ENCODE measurements at places on chromosomes 5 and 9.

GRCh38 chr5:79518718-79519117 lies 4.8 kb upstream of the HOMER1 start:
- no peak for DNase-seq

DNA sequence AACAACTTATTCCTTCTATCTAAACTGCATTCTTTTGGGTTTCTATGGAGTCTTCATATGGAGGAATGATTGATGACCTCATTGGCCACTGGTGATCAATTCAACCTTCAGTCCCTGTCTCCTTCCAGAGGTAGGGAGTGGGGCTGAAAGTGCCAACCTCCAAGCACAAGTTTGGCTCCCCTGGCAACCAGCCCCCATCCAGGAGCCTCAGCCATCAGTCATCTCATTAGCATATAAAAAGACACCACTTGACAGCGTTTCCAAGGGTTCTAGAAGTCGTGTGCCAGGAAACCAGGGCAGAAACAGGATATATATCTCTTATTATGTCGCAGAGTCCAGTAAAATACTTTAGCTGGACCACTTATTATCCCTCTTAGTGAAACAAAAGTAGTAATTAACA lies 9.8 kb downstream of the SLC31A2 start:
- no peak for DNase-seq

DNA sequence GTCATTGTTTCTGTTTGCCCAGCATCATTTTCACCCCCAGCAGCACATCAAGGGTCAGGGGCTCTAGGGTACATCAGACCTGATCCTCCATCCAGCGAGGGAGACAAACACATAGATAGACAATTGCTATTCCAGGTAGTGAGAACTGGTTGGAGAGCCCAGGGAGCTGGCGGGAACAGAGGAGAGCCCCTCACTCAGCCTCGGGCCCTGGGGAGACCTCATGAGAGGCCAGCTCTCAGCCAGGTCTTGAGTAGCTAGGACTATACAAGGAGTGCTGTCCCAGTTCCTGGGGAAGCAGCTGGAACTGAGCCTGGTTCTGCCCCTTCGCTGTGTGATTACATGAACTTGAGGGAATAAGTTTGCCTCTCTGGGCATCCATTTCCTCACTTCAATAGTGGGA lies 80.3 kb downstream of the HRH2 start:
- no peak for DNase-seq

DNA sequence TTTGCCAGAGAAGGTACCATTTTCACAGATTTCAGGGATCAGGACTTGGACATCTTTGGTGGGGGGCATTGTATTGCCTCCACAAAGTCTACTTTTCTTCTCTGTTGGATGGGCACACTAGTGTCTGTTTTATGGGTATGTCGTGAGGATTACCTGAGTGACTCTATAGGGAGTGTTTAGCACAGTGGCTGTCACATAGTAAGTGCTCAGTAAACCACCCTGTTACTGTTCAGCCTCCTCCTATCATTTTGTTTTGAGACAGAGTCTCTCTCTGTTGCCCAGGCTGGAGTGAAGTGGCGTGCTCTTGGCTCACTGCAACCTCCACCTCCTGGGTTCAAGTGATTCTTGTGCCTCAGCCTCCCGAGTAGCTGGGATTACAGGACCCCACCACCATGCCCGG lies 2.4 kb upstream of the PRRC2B start:
- DNase-seq, result no peak

DNA sequence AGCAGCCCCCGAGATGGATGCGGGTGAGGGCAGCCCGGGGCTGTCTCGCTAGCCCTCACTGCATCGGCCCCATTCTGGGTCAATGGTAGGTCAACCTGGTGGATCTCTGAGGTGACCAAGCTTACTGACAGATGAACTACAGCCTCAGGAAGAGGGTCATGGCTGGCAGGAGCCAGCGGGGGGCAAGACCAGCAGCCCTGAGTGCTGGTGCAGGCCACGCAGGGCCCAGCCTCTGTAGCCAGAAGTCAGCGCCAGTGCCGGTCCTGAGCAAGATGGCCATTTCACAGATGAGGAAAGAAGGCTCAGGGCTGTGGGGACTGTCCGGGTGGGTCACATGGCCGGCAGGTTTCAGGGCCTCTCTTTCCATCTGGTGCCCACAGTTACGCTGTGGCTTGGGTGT lies 5.1 kb upstream of the DBH start:
- no peak for DNase-seq

DNA sequence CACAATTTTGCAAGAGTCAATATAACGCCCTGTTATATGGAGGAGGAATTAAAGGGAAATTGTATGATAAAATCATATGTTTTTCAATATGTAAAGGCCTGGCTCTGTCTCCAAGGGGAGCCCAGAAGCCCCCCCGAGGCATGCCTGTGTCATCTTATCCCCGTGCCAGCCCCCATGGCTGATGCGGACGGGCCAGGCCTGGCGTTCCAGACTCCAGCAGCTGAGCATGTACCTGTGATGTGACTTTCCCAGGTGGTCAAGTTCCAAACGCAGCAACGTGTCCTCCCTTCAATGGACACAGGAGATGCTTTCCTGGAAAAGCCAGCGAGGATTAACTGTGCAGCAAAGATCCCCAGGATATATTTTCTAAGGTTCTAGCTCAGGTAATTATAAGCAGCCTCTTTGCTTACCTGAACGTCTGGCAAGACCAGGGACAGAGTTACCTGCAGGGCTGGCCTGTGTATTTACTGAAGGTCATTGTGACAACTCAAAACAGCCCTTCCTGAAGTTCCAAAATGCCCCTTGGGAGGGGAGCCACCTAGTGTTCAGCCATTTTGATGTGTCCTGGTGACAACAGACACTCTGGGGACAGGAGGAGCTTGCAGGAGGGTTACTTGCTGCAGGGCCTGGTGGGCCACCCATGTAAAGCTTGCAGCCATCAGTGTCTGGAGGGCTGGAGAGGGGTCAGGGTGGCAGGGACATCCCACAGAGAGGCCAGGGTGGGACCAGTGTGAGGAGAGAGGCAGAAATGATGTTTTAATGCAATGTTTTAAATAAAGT lies 53.3 kb upstream of the RNU6ATAC start:
- DNase-seq, result no peak

DNA sequence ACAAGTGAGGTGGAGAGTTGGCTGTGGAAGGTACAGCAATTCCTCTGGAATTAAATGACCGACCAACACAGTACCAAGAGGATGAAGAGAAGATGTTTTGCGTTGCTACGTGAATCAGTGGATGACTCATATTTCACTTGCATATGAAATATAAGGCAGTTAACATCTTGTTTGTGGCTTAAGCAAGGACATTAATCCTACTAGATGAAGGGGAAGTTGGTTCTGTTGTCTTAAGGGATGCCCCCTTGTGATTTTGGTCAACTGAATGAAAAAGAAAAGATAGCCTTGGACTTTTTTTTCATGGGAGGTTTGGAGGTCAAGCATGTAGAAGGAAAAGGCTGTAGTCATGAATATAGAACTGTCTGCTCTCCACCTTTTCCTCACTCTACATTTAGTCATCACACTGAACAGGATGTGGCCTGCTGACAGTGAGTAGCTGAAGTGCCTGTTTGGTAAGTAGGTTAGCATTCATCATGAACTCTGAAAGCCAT lies 33.9 kb downstream of the VLDLR start:
- no peak for DNase-seq

- no peak for DNase-seq
Measured at GRCh38 chr9:92094655-92095054, 20.6 kb downstream of the SPTLC1 start.

GRCh38 chr5:173582216-173583111 lies 34.0 kb downstream of the BOD1 start:
- no peak for DNase-seq

DNA sequence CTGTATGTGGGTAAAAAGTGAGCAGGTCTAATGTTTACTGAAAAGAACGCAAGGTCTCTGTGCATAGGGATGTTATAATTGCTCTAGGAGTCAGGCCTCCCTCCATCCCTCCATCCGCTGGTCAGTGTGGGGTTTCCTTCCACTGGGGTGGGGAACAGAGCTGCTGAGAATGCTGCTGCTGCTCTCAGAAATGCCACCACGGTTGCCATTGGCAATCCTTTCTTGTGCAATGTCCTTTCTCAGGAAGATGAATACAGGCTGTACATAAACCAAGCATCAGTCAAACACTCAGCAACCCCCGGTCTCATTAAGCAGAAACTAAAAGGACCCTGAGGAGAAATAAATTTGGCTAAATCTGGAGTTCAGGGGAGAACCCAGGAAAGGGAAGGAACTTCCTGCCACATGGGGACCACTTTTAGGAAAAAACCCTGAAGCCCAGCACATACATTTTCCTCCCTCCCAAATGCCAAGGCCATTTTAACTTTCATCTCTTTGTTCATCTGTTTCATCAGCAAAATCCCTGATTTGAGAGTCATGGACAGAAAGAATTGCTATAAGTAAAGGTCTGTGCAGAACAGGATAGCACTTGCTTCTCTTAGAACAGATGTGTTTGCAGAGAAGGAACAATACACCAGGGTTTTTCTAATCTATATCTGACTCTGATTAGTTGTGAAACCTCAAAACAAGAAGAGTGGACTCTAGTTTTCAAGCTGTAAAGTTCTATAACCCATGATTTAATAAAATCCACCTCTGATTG lies 70.4 kb upstream of the SLC1A3 start:
- DNase-seq, result no peak

DNA sequence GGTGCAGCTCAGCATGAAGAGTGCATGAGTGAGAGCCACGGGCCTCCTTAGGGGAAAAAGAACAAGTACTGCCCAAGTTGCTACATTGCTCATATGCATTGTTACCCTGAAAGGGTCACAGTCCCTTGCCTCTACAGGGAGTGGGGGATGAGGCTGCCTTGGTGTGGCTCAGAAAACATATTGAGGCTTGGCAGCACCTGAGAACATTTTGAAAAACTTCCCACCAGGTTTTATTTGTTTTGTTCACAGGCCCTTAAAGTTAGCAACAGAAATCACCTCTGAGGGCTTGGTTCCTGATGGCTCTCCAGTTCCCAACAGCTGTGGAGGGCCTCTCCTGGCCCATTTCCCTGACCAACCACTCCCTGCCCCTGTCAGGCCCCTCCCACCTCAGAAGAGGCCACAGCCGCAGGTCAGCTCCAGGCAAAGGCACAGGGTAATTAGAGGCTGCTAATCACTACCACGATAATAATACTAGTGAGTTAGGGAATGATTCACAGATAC lies 90.7 kb upstream of the ADRA1B start:
- DNase-seq, result no peak

All from posterior cingulate gyrus (tissue), 11 donors.